AG04449 (cell line): ENCODE measurements at places on chromosomes 4 and X.

GRCh38 chrX:67601771-67602170, 58.0 kb downstream of the AR start:
- DNase-seq = no peak

GRCh38 chr4:138401334-138401733, 159.2 kb upstream of the SLC7A11 start:
- DNase-seq = no peak

DNA sequence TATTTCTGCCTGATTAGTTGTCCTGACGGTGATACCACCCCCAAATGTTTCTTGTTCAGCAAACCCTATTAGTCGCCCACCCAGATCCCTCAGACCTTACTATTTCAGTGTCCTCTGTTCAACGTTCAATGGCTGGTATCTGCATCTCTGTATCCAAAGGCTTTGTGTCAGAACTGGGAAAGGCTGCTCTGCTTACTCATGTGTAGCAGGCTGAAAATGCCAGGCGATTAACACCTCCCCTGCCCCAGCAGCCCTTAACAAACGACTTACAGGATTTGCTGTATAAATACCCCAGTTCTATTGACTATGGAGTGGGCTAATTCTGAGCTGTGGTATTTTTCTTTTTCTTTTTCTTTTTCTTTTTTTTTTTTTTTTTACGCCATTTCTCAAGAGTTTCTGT, 415.0 kb downstream of the ZNF674 start:
- no peak for DNase-seq

- DNase-seq = no peak
Observed at GRCh38 chr4:33725861-33726260, 2518.5 kb downstream of the ARAP2 start.

DNA sequence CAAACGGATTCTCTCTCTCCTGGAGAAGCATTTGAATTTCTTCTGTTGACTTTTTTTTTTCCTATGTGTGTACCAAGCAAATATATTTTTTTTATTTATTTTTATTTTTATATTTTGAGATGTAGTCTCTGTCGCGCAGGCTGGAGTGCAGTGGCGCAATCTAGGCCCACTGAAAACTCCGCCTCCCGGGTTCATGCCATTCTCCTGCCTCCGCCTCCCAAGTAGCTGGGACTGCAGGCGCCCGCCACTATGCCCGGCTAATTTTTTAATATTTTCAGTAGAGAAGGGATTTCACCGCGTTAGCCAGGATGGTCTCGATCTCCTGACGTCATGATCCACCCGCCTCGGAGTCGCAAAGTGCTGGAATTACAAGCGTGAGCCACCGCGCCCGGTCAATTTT, 549.5 kb upstream of the GNPDA2 start:
- DNase-seq = no peak

DNA sequence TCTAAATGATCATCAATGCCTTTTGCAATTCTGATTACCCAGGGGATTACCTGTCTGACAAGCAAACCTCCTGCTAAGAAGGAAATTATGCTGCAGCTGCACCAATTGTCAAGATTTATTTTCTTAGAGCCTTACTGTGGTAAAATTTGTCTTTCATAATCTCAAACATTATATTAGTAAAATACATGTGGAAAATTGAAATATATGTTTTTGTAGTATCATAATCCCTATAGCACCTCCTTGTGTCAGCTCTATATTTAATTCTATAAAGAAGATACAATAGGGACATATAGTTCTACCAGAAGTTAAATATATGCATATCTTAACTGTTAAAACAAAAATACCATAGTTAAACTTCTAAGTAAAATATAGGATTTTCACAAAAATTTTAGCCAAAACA, 655.6 kb upstream of the PCDH10 start:
- no peak for DNase-seq

DNA sequence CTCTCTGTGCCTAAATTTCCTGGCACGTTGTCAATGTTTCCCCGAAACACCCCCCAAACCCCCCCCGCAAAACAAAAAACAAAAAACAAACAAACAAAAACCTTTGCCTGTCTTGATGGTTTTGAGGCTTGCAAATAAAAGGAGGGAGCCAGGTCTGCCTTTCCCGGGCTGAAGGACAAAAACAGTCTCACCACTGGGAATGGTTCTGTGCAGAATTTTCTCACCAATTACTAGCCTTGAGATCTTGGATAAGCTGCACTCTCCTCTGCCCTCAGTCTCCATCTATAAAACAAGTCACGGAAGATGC, 15.5 kb downstream of the NKX3-2 start:
- DNase-seq = no peak

GRCh38 chrX:68874076-68874475, 45.3 kb downstream of the EFNB1 start:
- DNase-seq = no peak

- DNase-seq = no peak
Observed at GRCh38 chr4:186948361-186949242, 224.9 kb upstream of the FAT1 start.

GRCh38 chr4:1113311-1114009, at the start of gene RNF212:
Gene RNF212 (minus strand): TSS chr4:1113564. CDS start chr4:1113464, 100 bp downstream.
- no peak for DNase-seq

GRCh38 chr4:6905516-6906445, 3.8 kb upstream of the TBC1D14 start:
- no peak for DNase-seq

DNA sequence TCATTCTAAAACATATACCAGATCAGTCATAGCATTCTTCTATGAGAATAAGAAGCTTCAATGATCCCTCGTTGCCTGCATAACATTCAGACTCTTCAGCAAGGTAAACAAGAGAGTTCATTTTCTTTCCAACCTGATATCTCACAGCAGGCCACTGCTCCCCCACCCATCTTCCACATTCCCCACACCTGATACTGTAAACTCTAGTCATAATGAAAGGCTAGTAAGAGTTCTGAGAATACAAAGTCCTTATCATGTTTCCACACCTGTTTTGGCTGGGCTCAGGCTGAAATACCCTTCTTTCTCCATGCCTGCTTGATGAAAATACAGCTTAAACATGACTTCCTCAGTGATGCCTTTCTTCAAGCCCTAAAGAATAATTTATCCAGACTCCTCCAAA, 2.3 kb upstream of the AASDH start:
- no peak for DNase-seq

DNA sequence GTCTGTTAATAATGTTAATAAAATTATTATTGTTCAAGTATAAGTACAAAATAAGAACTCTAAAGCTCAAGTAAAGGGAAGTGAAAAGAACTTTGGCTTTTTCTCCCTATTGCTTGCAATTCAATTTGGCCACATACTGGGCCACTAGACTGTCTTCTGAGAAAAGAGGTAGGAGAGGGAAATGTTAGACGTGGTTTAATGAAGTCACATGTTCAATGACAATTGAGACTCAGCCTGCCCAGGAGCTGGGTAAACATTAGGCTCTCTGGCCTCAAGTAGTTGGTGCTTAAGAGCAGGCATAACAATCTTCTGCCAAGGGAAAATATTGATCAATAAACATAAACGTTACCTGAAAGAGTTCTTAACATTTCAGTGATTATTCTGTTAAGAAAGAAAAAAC, 15.1 kb upstream of the PRSS12 start:
- DNase-seq = no peak

GRCh38 chr4:119209077-119209476, 3.4 kb upstream of the USP53 start:
- no peak for DNase-seq

DNA sequence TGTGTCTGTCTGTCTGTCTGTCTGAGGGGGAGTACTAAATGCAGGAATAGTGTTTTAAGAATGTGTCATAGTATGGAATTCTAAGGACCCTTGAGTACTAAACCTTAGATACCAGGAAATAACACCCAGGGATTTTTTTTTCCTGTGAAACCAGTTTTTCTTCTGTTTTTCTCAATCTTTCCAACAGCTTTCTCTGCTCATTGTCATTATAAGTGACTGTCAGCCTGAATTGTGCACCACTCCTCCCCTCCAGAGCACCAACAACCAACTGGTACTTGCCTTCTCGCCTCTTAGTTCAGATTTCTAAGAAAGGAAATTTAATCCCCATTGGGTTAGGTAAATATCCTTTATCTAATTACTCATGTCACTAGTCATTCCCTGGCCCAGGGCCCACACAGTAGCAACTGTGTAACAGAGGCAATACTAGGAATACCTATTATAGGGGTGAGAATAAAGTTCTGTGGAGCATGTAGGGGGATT, 320.6 kb downstream of the ADGRL3 start:
- no peak for DNase-seq

GRCh38 chr4:83112231-83112630, 2.3 kb downstream of the PLAC8 start:
- no peak for DNase-seq

GRCh38 chr4:89000844-89001360, 56.1 kb downstream of the FAM13A start:
- no peak for DNase-seq

- DNase-seq = no peak
Observed at GRCh38 chr4:167541286-167541685, 307.0 kb upstream of the SPOCK3 start.

GRCh38 chr4:18012807-18013462, 8.6 kb downstream of the LCORL start:
- no peak for DNase-seq

- DNase-seq = no peak
Observed at GRCh38 chr4:81527115-81527514, 55.4 kb upstream of the RASGEF1B start.

DNA sequence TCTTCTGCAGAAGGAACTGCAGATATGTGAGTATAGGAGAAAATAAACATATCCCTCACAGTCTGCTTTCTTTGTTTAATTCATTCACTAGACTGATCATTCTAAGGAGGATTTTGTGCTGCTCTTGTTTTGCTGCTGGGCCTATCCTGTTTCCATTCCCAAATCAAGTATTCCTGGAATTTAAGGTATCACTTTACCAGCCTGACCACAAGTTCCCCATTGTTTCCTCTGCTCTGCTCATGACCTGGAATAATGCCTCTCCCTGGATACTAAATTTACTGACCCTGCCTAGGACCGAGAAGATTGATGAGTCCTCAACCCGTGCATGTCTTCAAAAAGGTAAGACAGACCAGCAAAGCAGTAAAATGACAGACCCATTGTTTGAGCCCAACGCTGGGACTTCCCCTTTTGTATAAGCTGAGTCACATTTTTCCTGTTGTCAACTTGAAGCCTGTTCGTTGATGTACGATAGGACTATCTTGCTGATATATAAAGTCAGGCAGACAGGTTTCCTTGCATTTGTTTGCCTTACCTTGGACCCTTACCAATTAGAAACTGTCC, 85.5 kb upstream of the TET2 start:
- no peak for DNase-seq
